ENCODE measurements at places on chromosomes 16 and 17.

- DNase-seq: no peak
These were observed 6.2 kb downstream of the RARA start for GRCh38 chr17:40315206-40315605.

GRCh38 chr16:10782628-10783027 lies 36.0 kb downstream of the TVP23A start:
- DNase-seq: no peak

GRCh38 chr17:3469529-3469928 lies 2.1 kb downstream of the SPATA22 start:
- DNase-seq: no peak

- no peak for DNase-seq
These were observed 2.4 kb downstream of the CD7 start for GRCh38 chr17:82314727-82315605.

GRCh38 chr17:79137015-79137788 lies 62.6 kb downstream of the ENGASE start:
- DNase-seq: no peak

DNA sequence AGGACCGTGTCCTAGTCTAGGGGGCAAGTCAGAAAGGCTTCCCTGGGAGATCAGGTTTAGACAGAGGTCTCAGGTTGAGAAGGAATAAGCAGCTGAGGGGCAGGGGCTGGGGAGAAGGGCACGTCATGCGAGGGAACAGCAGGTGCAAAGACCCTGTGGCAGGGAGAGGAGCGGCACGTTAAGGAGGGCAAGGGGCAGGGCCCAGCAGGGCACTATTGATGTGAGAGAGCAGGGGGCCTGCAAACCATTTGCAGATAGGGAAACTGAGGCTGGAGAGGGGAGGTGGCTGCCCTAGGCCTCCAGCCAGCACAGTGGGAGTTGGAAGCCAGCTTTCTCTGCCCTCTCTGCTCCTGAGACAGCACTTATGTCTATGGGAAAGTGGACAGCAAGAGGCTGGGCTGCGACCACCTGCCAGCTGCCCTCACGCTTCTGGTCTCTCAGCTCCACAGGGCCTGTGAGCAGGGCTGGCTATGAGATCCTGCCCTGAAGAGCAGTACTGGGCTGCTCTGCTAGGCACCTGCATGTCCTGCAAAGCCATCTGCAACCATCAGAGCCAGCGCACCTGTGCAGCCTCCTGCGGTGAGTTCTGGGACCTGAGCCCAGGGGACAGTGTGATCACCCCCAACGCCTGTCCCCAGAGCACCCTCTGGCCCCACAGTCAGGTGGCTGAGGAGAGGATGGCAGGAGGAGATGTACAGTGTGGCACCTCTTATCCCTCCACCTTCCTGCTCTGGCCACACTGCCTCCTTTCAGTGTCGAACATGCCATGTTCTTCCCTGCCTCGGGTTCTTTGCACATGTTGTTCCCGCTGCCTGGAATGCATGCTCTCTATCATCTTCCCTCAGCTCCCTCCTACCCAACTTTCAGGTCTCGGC lies 61.5 kb downstream of the USP22 start:
- no peak for DNase-seq

- DNase-seq: no peak
These were observed 31.1 kb downstream of the RBFOX1 start for GRCh38 chr16:7363422-7364417.

GRCh38 chr16:67537636-67538591 lies 9.3 kb downstream of the RIPOR1 start:
- DNase-seq: peak; percentile 74

DNA sequence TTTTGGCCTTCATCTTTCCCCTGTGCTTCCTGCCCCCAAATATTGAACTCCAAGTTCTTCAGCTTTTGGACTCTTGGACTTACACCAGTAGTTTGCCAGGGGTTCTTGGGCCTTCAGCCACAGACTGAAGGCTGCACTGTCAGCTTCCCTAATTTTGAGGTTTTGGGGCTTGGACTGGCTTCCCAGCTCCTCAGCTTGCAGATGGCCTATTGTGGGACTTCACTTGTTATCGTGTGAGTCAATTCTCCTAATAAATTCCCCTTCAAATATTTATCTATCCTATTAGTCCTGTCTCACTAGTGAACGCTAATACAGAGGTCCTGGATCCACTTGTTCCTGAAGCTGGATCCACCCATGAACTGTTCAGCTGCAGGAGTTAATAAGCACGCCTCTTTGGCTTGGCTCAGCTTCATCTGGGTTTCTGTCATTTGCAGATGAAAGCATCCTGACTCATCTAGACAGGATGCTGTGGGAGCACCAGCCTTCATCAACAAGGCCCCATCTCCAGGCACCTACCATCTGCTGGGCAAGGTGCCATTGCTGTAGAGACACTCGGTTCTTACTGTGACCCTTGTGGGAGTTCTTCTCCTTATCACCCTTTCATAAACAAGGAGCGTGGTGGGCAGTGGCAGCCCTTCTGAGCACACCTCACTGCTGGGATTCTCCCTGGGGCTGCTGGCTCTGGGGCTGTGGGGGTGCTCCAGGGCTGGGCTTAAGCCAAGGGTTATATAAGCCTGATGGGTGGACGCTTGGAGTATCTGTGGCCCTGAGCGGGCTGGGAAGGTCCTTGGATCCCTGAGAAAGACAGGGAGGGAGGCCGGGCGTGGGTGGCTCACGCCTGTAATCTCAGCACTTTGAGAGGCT lies 23.1 kb downstream of the LAT start:
- DNase-seq: no peak

DNA sequence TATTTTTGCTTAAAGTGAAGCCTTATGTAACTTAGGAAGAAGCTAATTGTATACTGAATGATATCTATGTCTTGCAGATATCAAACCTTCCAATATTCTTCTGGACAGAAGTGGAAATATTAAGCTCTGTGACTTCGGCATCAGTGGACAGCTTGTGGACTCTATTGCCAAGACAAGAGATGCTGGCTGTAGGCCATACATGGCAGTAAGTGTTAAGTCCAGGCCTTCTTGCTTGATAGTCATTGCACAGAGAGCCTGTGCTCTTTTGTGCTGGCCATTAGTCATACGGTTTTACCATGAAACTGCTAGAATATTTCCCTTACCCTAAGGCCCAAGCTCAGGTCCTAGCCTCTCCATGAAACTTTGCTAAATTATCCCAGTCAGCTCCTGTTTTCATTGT lies 92.5 kb downstream of the MAP2K4 start:
- DNase-seq: no peak

- DNase-seq: no peak
These were observed 431.2 kb downstream of the SLC39A11 start for GRCh38 chr17:72661116-72661944.

DNA sequence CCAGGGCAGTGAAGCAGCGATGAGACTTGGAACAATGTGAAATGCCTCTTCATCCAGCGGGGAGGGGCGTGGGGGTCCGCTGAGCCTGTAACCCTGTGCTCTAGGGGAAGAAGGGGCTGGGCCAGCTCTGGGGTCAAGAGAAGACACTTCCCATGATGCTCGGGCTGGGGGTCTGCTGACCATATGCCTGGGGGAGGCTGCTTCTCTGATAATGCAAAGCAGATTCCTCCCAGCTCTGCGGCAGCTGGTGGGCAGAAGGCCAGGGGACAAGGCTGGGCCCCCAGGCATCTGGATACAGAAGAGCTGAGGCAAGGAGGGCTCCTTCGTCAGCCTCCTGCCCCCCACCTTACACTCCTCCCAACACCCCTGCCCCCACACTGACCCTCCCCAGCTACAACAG lies 24.7 kb downstream of the NGFR start:
- DNase-seq: peak; percentile 0

GRCh38 chr16:79721270-79721669 lies 120.7 kb upstream of the MAF start:
- DNase-seq: no peak

- no peak for DNase-seq
These were observed 10.8 kb downstream of the ARSG start for GRCh38 chr17:68302066-68302564.

DNA sequence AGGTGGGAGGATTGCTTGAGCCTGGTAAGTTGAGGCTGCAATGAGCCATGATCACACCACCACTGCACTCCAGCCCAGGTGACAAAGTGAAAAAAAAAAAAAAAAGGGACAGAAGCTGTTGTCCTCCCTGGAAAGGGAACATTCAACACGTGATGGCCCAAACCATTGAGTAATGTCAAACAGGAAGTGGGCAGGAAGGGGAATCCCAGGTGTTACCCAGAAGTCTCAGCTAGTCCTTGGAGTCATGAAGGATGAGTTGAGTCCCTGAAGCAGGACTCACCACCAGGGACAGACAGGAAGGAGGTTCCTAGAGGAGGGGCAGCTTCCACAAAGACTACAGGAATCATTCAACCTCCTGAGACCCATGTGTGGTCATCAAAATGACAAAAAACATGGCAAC lies 19.8 kb upstream of the CMIP start:
- DNase-seq: no peak

DNA sequence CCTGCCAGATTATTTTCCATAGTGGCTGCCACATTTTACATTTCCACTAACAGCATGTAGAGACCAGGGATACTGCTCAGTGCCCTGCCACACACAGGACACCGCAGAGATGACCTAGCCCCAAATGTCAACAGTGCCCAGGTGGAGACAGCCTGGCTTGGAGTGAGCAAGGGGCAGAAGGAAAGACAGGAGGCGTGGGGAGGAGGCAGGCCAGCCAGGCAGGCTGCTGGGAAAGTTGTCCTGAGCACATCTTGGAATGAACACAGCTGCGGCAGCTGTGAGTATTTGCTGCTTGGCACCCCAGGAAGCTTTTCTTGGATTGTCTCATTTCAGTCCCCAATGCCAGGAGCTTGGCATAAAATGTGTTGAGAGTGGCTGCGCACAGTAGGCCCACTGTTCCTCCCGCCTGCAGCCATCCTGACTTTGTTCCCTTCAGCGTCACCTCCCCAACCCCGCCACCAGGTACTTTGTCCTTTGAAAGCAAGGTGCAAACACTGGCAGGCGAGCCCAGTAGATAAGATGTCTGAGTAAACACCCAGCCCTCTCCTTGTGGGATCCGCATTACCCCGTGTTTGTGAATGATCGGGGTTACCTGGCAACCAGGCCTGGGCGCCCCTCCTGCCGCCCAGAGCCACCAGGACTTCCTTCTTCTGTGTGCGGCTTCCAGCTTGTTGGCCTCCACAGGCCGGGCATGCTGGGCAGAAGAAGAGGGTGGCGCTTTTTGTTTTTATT lies 114.0 kb downstream of the CMIP start:
- no peak for DNase-seq

Measured in GM12891 (cell line).